ENCODE measurements at places on chromosomes 3 and 15.

DNA sequence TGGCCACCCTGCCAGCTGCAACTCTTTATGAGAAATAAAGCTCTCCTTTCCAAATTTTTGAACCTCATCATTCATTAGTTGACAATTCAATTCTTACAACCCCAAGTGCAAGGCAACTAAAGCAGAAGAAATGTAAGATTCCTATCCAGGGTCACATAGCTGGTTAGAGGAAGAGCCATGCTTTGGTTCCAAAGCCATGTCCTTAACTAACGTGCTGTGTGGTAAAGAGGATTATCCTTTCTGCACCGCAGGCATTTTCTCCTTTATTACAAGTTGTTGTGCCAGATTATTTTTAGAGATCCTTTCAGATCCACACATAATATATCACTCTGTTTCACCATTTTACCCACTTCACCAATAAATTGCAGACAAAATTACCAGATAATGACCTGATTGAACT is 36.5 kb downstream of the TM4SF18 start:
- DNase-seq, result no peak

- DNase-seq, result no peak
These were observed 213.7 kb upstream of the ADAMTS9 start for GRCh38 chr3:64901522-64901885.

- DNase-seq, result no peak
These were observed 461 bp downstream of the PCYT1A start for GRCh38 chr3:196287090-196287439.

- no peak for DNase-seq
These were observed 43.6 kb upstream of the MGLL start for GRCh38 chr3:127865941-127866340.

DNA sequence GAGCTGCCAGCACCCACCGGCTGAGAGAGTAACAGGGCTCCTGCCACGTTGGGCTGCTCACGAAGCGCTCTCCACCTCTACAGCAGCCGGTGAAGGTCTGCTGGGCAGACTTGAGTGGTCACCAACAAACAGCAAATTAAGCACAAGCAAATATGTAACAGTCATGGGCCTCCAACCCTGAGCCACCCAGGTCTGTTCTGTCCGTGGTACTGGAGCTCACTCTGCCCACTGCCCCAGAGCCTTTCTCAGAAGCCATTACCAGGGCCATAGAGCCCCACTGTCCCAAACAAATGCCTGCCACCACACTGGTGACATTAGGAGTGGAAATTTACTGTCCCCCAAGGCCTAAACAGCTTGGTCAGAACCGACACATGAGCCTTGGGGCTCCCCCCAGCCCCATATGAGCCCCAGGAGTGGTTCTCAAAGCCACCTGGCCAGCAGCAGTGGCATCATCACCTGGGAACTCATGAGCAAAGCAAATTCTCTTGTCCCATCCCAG is 56.6 kb downstream of the LRIG1 start:
- no peak for DNase-seq
